ENCODE measurements at places on chromosomes 2 and 18.

DNA sequence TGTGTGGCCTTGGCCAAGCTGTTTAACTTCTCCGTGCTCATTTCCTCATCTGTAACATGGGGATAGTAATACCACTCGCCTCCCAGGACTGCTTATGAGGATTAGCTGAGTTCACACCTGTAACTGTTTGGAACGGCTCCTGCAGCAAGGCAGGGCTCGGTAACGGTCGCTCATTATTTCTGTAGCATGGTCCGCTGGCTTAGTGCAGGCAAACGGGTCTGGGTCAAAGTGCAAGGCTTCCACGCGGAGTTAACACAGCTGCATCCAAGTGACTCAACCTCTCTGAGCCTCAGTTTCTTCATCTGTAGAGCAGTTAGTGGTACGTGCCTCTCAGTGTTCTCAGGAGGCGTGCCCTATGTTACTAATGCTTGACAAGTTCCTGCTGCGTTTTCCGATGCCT is 94.3 kb upstream of the YWHAQ start:
- no peak for DNase-seq

- DNase-seq, result no peak
Observed at GRCh38 chr2:119332953-119333352, 33.7 kb downstream of the C2orf76 start.

DNA sequence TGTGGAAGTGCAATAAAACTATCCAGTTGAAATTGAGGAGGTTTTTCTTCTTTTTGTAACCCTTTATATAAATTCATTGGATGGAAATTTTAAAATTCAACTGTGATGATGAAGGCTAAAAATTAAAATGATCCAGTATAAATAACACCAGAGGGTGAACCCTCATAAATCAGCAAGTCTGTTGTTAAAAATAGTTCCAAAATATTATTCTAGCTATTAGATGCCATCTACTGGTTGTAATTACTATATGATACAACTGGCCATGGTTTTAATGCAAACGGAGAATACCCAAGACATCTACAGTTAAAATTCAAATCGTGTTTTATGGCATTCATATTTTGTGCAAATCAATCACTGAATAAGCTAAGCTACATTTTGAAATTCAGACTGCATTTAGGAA is 53.8 kb downstream of the TMEM200C start:
- no peak for DNase-seq

- DNase-seq, result no peak
Observed at GRCh38 chr18:59671551-59671950, 25.7 kb downstream of the CCBE1 start.

DNA sequence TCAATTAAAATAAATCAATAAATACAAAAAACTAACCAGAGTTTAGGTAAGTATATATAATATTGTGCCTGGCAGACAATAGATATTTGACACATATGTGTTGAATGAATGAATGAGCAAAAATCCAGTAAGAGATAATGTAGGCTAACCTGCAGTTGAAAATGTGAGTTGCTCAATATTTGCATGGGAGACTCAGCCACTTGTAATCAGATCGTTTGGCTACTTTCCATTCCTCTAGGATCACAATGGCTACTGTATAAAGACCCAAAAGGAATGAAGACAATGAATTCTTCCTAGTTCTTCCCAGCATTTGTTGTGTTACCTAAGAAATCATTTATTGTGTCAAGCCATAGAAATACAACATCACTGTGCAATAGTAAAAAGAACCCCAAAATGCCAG is 25.3 kb downstream of the PIEZO2 start:
- no peak for DNase-seq

GRCh38 chr2:204061241-204061640 is 124.7 kb downstream of the ICOS start:
- DNase-seq, result no peak

- no peak for DNase-seq
Observed at GRCh38 chr2:232321156-232321816, 57.3 kb upstream of the ALPP start.

- no peak for DNase-seq
Observed at GRCh38 chr2:43068041-43068533, 158.3 kb downstream of the ZFP36L2 start.

- DNase-seq, result peak; percentile 93
Observed at GRCh38 chr2:95315801-95316411, 18.8 kb downstream of the KCNIP3 start.

DNA sequence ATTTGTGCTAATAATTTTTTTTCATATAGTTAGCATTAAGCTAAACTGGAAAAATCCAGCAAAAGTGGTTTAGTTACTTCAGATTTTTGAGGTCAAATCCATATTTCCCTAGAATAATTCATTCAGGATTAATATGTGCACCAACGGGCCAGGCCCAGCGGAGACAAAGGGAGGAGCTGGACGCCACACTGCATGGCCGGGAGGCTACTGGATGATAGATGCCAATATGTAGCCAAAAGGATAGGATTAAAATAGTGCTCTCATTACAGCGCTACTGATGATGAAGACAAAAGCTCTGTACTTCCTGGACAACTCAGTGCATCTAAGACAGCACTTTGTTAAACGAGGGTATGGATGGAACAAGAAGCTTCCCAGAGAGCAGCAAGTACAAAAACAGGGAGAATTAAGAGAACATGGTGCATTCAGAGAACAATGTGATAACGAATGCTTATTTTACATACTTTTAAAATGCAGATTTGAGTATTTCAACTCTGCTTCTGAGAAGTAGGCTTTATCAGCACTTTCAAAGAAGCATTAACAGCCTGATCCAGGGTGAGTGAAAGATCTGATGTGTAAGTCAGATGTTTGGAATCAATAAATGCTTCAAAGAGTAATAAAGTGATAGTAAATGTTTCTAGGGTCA is 39.8 kb downstream of the PPP4R1 start:
- DNase-seq, result no peak

DNA sequence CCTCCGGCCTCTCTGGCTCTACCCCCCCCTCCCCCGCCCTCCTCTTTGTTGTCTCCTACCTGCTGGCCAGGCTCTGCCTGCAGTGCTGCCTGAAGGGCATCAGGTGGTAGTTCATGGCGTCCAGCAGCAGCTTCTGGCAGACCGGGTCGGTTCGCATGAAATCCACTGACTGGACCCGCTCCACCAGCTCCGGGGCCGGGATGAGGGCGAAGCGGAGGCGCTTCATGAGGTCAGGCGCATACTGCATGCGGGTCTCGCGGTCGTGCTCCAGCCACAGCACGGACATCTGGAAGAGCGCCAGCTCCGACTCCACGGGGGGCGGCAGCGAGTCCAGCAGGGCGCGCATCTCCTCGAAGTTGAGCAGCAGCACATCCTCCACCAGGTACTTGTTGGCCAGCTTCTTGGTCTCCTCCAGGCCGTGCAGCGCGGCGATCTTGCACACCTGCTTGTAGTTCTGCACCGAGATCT is 3.2 kb downstream of the KLHL14 start:
- DNase-seq, result no peak

- no peak for DNase-seq
Observed at GRCh38 chr2:214377286-214377624, 33.6 kb upstream of the VWC2L start.

DNA sequence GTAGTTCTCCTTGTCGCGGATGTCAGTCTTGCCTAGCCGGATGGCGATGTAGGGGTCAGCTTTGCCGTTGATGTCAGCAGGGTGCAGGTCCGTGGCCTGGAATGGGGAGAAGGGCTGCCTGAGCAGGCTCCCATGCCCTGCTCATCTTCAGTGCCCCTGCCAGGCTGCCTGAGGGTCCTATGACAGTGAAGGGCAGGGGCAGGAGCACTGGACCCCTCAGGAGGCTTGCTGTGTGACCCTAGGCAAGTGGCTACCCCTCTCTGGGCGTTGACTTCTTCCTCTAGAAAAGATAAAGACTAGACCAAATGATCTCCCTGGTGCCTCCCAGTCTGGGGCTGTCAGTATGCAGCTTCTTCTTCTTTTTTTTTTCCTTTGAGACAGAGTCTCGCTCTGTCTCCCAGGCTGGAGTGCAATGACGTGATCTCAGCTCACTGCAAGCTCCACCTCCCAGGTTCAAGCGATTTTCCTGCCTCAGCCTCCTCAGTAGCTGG is 11.9 kb downstream of the OTOF start:
- no peak for DNase-seq

DNA sequence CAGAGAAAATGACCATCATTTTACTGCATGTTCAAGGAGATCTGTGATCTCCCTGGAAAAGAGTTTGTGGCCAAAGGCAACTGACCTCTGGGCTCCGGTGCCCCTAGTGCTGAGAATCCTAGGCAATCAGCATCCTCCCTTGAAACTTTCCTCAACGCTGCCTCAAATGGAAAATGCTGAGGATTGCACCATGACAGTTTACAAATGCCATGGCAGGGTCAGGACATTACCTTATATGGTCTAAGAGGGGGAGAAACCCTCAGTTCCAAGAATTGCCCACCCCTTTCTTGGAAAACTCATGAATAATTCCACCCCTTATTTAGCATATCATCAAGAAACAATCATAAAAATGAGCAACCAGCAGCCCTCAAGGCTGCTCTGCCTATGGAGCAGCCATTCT is 48.3 kb downstream of the ALPK2 start:
- peak; percentile 93 for DNase-seq

DNA sequence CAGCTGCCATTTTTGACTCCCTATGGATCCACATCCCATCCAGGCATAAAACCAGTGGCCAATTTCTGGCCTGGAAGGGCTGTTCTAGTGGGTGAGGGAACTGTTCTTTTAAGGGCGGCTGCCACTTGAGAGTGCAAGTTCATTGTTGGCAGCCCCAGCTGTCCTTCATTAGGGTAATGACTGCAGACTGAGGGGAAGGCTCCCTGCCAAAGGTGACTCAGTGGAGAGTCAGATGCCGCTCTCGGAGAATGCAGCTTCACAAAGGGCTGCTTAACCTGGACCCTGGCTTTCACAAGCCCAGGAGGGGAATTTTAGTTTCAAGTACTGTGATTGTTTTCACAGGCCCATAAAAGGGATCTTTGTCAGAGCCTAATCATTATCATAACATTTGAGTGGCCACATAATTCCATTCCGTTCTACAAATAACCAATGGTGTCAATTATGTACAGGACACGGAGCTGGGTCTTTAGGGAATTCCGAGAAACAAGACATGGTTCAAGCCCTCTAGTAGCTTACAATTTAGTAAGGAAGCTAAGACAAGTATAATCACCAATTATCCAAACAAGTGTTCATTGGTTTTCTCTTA is 235.7 kb downstream of the CDCA7 start:
- peak; percentile 99 for DNase-seq

DNA sequence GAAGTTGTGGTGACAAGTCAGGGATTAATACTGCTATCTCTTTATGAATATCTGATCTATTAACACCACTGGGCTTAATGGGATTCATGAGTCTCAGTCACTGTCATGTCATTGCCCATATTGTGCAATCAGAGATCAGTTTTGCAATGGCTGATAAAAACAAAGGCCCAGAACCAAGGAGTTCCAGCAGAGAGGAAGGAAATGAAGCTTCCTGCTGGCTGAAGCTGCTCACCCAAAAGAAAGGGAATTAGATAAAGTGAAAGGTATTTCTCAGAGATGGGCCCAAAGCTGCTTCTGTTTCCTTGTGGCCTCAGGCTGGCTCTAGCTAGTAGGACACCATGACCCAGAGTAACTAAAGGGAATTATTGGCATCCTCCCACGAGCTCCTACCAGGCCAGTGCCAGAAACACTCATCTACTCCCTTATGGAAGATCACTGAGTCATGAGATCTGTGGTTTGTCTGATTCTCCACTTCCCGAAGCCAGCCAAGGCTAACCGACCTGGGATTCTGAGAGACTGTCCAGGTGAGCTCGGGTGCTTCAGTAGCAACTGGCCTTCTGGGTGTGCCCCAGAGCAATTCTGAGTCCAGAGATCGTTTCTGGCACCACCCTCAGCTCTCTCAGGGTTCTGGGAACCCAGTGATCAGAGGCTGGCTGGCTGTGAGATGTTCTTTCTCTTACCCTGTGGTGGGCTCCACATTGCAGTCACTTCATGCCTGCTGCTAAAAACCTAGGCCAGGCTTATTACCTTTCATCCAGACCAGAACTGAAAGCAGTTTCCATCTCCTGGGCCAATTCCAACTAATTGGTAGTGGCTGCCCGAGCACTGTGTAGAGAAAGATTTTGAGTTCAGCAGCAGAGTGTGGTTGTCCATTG is 129.5 kb upstream of the PELI1 start:
- peak; percentile 98 for DNase-seq

All from EH (cell line).